ENCODE measurements at places on chromosomes 7 and 10.

GRCh38 chr7:158289761-158290523, 297.7 kb downstream of the PTPRN2 start:
- no peak for DNase-seq

- DNase-seq: no peak
Observed at GRCh38 chr7:50149369-50149768, 56.3 kb upstream of the ZPBP start.

DNA sequence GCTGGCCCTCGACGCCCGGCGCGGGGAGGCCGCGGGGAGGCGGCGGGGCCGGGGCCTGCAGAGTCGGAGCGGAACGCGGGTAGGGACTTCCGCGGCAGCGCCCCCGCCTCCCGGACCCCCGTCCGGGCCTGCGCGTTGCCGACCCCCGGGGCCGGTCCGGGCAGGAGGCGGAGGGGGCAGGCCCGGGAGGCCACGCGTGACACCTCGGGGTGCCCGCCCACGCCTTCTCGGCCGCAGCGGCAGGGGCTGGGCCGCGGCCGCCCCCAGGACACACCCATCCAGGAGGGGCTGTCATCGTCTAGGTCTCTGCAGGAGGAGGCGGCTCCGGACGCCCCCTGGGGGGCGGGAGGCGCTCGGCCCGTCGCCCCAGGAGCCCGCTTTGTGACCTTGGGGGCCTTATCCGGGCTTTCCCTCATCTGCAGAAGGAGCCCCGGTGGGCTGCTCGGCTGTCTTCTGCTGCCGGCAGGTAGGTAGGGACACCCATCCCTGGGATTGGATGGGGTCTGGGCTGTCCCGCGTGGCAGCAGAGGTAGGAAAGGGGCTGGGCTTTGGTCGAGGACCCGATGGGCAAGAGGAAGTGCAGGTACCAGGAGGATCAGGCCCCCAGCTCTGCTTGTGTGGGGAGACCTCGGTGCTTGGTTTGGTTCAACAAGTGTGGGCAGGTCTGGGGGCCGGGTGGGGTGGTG, 569 bp downstream of the ZNF316 start:
- DNase-seq: peak; percentile 63

- no peak for DNase-seq
Observed at GRCh38 chr10:112969542-112969941, 19.5 kb downstream of the TCF7L2 start.

GRCh38 chr10:75099952-75100763, 11.3 kb upstream of the SAMD8 start:
- peak; percentile 79 for DNase-seq

DNA sequence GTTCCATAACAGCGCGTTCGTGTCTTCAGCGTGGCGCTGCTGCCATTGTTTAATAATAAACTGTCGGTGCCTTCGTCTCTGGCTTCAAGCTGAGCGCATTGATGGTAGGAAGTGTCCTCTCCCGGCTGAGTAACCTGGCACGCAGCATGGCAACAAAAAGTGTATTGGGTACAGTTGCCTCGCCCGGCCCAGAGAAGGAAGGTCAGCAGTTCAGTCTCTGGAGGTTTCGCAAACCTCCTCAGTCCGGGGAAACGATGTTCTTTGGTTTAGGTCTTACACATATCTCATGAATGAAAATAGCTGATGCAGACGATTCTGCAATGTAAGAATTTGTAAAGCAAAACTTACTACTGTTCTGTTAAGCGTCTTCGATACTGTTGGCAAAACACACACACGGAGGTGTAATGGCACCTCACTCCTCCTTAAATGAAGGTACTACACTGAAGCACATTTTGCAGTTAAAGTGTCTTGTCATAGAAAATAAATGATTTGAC, 739 bp upstream of the CCDC186 start:
- no peak for DNase-seq

DNA sequence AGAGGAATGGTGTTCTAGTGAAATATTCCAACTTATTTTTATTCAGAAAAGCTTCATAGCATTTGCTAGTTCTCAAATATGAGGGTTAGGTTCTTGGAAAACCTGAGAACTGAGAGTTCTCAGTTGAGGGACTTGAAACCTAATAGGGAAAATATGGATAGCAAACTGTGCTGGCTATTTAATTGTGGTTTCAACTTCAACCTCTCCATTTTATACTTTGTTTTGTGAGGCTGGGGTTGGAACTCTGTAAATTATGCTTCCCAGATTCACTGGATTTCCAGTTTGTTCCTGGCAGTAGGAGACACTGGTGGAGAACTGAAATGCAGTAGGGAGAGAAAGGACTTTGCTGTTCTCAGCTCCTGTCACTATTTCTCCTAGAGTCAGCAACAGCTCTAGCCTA, 52.7 kb downstream of the CDK14 start:
- DNase-seq: no peak

- no peak for DNase-seq
Observed at GRCh38 chr10:98489561-98490481, 43.1 kb upstream of the HPS1 start.

GRCh38 chr10:101075775-101076174, 14.0 kb downstream of the KAZALD1 start:
- no peak for DNase-seq

- no peak for DNase-seq
Observed at GRCh38 chr10:74677951-74678350, 148.4 kb upstream of the KAT6B start.

DNA sequence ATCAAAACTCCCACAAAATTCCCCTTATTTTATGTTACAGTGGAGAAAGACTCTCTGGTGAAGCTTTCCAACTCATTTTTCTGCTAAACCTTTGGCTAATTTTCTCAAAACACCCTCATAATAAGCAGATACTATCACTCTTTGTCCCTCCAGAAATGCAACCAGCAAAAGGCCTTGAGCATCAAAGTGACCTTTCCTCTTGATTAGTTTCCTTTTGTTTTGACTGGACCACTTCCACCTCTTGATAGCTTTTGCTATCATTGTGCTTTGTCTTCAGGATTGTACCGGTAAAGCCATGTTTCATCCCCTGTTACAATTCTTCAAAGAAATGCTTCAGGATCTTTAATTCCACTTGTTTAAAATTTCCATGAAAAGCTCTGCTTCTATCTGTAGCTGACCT, 115.1 kb upstream of the SLC13A1 start:
- no peak for DNase-seq

DNA sequence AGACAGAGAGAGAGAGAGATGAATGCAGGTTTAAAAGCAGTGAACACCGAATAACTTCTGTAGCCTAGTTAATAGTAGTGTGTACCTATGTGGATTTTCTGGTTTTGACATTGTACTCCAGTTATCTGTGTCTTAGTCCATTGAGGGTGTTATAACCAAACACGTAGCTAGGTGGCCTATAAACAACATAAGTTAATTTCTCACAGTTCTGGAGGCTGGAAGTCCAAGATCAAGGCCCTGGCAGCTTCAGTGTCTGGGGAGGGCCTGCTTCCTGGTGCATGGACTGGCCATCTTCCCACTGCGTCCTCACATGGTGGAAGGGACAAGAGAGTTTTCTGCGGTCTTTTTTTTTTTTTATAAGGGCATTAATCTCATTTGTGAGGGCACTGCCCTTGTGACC, 23.5 kb downstream of the AOC1 start:
- peak; percentile 15 for DNase-seq

DNA sequence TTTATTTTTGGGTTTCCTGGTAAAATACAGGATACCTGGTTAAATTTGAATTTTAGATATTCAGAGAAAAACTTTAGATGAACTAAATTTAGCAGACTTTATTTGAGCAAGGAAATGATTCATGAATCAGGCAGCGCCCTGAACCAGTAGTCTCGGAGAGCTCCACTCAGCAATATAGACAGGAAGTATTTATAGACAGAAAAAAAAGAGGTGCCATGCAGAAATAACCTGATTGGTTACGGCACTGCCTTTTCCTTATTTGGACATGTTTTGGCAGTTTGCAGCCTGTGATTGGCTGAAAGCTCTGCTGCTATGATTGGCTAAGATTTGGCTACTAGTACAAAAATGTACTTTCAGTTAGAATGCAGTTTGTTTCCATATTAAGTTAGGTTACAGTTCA, 198.3 kb upstream of the DKK1 start:
- DNase-seq: no peak

DNA sequence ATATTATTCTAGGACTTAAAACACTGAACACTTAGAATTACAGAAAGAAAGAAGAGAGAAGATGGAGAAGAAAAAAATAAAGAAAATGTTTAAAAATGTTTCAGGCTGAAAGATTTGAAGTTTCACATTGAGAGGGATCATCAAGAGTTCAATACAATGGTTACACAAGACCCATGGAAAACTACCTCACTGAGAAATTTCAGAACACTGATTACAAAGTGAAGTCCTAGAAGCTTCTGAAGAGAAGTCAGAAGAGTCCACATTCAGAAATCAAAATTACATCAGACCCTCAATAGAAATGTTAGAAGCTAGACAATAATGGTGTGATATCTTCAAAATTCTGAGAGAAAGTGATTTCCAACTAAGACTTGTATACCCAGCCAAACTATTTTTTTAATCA, 196.1 kb downstream of the MACC1 start:
- no peak for DNase-seq

GRCh38 chr10:132685101-132685891, 100.7 kb downstream of the NKX6-2 start:
- DNase-seq: no peak

DNA sequence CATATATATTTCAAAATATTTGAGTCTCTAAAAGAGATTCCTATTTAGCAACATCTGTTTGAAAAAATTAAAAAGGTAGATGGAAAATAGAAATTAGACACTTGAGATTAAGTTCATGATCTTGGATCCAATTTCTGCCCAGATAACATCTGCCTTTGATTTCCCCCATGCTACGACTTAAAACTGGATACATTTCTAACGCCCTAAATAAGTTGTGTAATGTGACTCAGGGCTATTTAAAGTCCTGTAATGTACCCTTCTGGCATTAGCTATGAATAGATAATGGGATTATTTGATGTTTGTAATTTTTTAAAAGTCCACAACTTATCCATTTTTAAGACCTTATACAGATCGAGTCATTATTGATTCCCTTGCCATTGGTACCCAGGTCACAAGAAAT, 23.4 kb downstream of the CFAP43 start:
- DNase-seq: no peak

- DNase-seq: no peak
Observed at GRCh38 chr10:128867819-128868218, 599.2 kb upstream of the MGMT start.

DNA sequence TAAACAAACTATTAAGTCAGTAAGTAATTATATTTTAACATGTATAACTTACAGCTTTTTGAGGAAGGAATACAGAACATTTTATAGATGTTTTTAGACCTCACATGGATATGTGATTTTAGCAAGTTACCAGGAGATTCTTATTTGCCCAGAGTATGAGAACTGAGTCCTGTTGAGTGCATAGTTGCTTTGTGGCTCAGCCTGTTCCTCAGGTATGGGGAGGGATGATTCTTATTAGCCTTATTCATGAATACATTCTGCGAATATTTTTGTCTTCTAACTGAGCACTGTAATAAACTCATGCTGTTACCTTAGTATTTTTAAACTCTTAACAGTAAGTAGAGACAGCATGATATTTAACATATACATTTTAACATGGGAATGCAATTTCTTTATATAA, 17.9 kb downstream of the BTAF1 start:
- no peak for DNase-seq

DNA sequence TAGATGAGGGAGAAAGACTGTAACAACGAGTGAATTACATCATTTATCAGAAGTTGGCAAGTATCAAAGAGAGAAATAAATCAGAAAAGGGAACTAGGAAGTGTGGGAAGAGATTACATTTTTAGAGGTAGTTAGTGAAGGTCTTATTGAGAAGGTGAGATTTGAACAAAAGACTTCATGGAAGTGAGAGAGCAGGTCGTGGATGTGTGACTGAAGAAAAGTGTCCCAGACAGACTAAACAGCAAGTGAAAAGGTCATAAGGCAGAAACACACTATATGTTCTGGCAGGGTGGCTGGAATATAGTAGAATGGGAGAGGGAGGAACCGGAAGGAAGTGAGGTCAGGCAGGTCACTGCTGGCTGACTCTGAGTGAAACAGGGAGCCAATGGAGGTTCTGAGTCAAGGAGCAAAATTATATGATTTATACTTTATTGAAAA, 35.7 kb upstream of the RHOBTB1 start:
- DNase-seq: no peak
